HuH-7.5 (cell line): ENCODE measurements at places on chromosomes 13 and 19.

- DNase-seq, result no peak
Observed at GRCh38 chr19:29573486-29573885, 32.6 kb upstream of the POP4 start.

DNA sequence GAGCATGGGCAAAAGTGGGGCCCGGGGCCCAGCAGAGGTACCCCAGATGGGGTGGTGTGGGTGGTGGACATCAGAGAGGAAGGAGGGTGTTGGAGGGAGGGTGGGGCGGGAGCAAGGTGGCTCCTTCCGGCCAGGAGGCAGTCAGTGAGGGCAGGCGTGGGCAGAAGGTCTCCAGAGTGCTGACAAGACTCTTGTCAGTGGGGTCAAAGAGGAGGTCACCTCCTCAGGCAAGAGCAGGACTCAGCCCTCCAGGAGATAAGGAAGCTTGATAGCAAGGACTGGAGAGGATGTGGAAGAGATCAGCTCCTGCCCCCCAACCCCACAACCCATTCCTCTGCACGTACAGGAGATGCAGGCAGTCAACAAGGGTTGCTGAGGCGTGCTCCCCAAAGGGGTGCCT, 9.8 kb downstream of the GJA3 start:
- no peak for DNase-seq

GRCh38 chr19:2372076-2372612, 12.1 kb downstream of the TMPRSS9 start:
- DNase-seq, result no peak

GRCh38 chr13:26989261-26989956, 182.2 kb downstream of the USP12 start:
- DNase-seq, result no peak

GRCh38 chr19:48881741-48882657, 9.8 kb downstream of the PPP1R15A start:
- no peak for DNase-seq

DNA sequence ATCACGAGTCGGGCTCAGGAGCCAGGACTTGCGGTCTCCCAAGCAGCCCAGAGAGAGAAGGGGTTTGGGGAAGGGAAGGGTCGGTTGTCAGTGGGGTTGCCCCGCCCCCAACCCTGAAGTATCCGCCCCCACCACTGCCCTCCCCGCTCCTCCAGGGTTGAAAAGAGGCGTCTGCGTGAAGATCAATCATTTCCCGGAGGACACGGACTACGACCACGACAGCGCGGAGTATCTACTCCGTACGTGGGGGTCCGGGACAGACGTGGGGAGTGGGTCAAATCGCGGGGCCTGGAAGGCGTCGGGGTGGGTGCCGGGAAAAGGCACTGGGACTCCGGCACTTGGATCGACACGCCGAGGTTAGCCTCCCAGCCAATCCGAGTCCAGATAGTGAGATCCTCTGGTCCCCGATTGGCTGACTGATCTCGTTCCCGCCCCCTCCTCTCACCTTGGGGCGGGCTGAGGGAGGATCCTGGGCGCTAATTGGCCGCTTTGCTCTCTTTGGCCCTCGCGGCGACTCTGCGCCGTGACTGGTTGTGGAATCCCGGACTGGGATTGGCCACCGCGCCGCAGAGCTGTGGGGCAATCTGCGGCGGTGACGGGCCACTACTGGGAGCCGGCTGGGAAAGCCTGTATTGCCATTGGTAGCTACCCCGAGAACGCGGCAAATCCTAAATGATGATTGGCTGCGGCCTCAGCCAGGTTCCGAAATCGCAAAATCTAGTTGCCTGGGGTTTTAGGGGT, 13.3 kb upstream of the CACNG6 start:
- no peak for DNase-seq

- DNase-seq, result no peak
Observed at GRCh38 chr13:39816936-39817335, 161.5 kb downstream of the COG6 start.

- no peak for DNase-seq
Observed at GRCh38 chr13:34749046-34749445, 193.0 kb upstream of the NBEA start.

- DNase-seq, result no peak
Observed at GRCh38 chr19:11021760-11022144, 60.9 kb downstream of the SMARCA4 start.
